Forelimb muscle (tissue), 1 donor: ENCODE measurements at places on chromosomes 2 and 18. TPM values are rescaled to one million over a fixed set of nuclear protein-coding genes. Genes with fewer than 3 reads are reported as not detected.

Gene MC2R
- polyA plus RNA-seq: 0.09 TPM

Gene SMAD7
- polyA plus RNA-seq: 7.4 TPM

Gene ANKRD29
- polyA plus RNA-seq: 4.0 TPM

Gene EDAR
- polyA plus RNA-seq: 0.08 TPM

Gene B3GNT7
- 0.48 TPM for polyA plus RNA-seq

Gene WDR43
- polyA plus RNA-seq: 27.2 TPM

Gene DTNA
- 90.1 TPM for polyA plus RNA-seq

Gene MAPRE2
- polyA plus RNA-seq: 20.0 TPM

Gene CROCC2
- 0.20 TPM for polyA plus RNA-seq

Gene SLC30A3
- polyA plus RNA-seq: 0.85 TPM

Gene DSEL
- polyA plus RNA-seq: 11.9 TPM

Gene DNAH6
- 0.10 TPM for polyA plus RNA-seq

Gene ORMDL1
- 55.6 TPM for polyA plus RNA-seq

Gene SERPINB7
- polyA plus RNA-seq: not detected

Gene CFAP210
- polyA plus RNA-seq: 0.33 TPM

Gene GRB14
- 1.3 TPM for polyA plus RNA-seq

Gene SERPINB10
- 0.27 TPM for polyA plus RNA-seq

Gene HAUS1
- polyA plus RNA-seq: 25.1 TPM

Gene IL18RAP
- polyA plus RNA-seq: 0.34 TPM

Gene APOB
- 0.03 TPM for polyA plus RNA-seq

DNA sequence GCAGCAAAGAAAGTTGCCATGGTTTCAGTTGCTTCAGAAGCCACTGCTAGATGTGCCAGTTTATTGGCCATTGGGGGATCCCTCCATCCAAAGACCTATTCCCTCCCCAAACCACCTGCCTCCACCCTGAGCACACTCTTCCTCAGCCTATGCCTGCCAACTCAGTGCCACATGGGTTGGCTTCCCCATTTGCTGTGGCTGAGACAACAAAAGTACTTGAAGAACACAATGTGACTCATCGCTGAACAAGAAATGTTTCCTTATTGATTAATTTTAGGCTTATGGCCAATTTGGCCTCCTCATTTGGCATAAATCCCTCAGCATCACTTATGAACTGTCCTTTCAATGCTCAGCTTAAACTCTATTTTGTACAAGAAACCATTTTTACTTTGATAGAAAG lies 215.9 kb downstream of the TMEM247 start:
- DNase-seq: no peak

GRCh38 chr2:239957681-239958472 lies 67.3 kb downstream of the NDUFA10 start:
- no peak for DNase-seq

DNA sequence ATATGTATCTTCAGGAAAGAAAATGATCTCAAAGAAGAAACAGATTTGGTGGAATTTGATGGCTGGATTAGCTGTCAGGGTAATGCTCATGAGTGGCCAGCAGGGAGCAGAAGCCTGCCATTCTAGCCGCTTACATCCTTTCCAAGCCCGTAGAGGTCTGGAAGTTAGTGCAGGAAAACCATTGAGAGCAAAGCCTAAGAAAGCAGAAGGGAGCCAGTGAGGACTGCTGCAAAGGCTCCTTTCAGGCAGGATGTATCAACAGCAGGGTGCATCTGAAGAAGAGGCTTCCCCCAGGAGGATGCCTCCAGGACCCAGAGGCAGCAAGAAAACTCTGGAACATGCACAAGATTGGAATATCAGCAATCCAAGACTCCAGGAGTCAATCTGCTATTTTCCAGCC lies 22.9 kb upstream of the LBH start:
- no peak for DNase-seq

DNA sequence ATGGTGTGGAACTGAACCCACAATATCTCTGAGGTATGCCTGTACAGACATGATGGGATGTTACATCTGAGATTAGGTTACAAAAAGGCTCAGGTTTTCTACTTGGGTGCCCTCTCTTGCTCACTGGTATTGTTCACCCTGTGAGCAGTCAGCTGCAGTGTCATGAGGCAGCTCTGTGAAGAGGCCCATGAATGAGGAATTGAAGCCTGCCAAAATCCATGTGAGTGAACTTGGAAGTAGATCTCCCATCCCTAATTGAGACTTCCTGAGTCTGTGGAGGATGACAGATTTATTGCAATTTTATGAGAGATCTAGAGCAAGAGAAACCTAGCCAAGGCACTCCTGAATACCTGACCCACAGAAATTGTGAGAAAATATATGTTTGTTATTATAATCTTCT lies 404.9 kb upstream of the ZEB2 start:
- DNase-seq: no peak

DNA sequence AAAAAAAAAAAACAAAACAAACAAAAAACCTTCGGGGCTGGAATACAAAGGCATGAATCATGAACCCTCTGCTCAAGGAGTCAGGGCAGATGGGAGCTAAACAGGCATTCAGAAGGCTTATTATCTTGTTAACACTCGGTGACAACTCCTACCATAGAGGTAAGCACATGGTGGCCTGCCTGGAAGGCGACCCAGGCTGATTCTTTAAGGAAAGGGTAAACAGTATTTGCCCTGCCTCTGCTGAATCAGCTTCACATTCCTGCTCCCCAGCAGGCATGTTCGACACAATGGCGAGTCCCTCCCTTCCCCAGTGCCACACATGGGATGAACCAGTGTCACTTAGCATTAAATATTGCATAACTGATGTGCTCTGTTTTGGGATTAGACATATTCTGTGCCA lies 191.9 kb downstream of the ARL4C start:
- DNase-seq: no peak

GRCh38 chr2:15543053-15543452 lies 18.1 kb downstream of the NBAS start:
- no peak for DNase-seq

DNA sequence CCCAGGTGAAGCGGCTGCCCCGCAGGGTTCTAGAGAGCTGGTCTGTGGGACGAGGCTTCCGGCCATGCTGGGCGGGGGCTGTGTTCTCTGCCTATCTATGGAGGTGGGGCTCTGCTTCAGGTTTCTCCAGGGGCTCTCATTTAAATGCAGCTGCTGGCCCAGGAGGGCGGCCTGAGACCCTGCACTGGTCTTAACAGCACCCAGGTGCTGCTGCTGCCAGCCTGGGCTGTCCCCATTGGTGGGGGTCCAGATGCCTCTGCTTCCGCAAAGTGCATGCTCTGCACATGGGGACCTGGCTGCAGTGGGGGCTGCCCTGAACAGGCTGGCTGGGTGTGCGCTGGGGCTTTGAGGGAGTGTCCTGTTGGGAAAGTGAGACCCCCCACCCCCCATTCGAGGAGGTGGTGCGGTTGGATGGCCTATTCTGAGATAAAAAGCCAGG lies 29.7 kb upstream of the ALLC start:
- no peak for DNase-seq

DNA sequence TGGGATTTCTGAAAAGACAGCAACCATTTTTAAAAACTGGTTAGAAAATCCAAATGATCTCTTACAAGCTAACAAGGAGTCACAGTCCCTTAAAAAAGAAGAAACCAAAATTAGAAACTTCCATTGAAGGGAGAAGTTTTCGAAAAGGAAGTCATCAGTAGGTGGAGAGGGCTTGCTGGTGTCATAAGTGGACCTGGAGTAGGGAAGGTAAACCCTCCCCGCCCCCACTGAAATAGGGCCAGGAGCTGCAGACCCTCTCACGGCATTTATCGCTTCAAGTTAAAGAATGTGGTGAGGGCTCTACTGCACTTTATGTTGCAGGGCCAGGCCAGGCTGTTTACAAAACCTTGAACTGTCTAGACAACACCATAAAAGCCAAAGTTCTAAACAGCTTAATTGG lies 2.9 kb downstream of the HOXD11 start:
- no peak for DNase-seq

- peak; percentile 9 for DNase-seq
Measured at GRCh38 chr18:21205695-21206094, 36.3 kb upstream of the GREB1L start.

DNA sequence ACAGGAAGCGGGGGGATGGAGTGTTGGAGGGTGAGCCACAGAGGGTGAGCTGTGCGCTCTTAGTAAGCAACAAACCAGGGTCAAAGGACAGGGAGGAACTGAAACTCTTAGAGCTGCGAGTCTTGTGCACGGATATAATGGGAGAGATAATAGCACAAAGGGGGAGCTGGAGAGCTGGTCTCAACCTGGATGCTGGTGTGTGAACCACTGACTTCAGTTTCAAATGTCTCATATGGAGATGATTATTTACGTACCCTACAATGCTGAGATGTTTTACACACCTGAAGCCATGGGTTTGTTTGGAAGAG lies 35.9 kb downstream of the PTGR3 start:
- DNase-seq: no peak

- DNase-seq: peak; percentile 77
Measured at GRCh38 chr2:63819765-63820717, 21.7 kb upstream of the UGP2 start.

- no peak for DNase-seq
Measured at GRCh38 chr2:107062173-107062572, 176.2 kb upstream of the ST6GAL2 start.

DNA sequence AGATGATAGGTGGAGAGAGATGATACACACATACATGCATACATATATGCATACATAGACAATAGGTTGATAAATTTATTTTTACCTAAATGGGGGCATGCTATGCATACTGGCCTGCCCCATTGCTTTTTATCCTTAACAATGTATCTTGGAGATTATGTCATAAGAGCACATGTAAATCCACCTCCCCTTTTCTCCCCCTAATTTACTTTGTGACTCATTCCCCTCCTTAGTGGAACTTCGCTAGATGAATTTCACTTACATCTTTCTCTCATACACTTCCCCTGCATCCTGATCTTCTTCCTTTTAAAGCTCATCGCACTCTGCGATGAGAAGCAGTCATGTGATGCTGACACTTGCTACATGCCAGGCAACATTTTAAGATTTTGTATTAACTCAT lies 223.6 kb downstream of the C1D start:
- DNase-seq: no peak

DNA sequence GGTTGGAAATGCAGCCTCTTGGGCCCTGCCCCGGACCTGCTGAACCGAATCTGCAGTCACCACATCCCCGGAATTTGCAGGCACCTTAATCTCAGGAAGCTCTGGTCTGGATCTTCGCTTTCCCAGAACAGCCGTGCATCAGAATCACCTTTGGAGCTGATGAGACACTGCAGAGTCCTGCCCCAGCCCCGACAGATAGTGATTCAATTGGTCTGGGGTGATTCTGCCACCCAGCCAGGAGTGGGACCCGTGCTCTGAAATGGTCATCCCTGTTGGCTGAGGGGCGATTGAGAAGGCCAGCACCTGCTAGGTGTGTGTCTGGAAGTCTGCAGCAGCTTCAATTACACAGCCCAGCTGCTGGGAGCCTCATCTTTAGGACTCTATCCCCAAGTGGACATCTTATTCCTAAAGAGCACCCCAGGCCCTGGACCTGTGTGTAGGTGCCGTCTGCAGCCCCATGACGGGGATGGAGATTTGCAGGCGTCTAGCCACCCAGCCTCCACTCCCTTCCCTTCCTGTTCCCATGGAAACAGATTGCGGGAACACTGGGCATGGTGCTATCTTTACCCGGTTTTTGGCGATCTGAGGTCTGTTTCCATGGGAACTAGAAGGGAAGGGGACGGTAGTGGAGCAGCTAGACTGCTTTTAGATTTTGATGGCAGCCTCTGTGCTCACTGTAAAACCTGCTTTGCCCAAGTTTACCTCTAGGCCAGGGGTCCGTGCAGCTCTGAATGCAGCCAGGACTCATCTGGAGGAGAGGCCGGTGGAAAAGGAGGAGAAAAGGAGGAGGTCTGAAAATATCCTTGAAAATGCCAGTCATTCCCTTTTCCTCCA lies 156.1 kb downstream of the LDLRAD4 start:
- DNase-seq: no peak

- no peak for DNase-seq
Measured at GRCh38 chr2:136250131-136250530, 132.2 kb upstream of the CXCR4 start.

GRCh38 chr2:241173557-241173956 lies 14.9 kb upstream of the ANO7 start:
- no peak for DNase-seq

DNA sequence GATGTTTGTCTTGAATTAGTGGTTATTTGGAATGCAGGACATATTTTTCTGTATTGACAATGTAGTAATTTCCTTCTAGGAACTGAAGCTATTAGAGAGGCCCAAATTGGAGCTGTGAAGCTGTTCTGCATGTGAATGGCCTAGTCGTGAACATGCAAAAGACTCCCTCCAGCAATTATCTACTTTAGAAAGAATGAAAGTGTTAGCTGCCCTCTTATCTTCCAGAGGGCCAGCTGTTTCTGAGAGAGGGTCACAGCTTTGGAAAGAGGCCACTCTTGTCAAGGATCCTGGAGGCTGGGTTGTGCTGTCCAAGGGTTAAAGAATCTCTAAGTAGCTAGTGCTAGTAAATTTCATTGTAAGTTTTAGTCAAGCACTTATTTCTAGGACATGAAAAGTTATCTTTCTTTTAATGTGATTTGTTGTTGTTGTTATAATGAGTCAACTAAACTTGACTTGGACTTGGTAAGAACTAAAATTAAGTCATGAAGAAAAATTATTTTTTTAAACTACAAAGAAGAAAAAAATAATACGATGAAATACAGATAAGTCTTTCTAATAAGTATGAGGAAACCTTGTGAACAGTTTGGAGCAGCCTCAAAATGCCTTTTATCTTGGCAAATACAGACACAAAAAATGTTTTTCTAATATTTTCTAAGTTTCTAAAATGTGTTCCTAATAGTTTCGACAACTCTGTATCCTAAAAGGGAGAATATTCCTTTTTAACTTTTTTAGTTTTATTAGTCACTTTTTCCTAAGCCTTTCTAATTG lies 36.8 kb downstream of the DPP4 start:
- no peak for DNase-seq

DNA sequence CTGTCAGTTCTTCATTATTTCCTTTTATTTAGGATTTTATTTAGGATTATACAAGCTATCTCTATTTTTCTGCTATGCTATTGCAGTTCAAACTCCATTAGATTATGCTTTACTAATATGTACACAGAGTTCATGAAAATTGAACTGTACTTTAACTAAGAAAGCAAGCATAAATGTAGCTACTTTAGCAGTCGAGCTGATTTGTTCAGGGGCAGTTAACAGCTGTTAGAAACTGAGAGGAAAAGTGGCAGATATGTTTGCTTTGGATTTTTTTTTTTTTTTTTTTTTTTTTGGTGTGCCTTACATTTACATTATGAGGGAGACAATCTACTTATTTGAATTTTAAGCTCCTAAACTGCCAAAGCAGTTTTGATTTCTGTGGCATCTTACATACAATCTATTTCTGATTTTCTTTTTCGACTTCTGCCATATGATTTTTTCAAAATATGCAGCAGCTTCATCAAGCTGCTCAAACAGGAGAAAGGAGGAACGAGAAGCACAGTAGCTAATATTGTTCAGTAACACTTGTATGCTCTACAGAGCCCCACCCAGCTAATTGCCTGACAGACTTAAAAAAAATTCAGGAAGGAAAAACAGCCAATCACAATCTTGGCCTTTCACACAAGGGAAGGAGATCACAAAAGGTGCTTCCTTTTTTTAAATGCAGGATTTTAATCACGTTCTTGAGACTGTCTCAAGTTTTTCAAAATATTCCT lies 233.4 kb upstream of the SIX3 start:
- no peak for DNase-seq

- DNase-seq: no peak
Measured at GRCh38 chr18:10062302-10063300, 148.8 kb downstream of the VAPA start.
